ENCODE measurements at places on chromosomes 7 and 10.

- DNase-seq, result no peak
Observed at GRCh38 chr10:127452568-127452967, 96.5 kb upstream of the NPS start.

DNA sequence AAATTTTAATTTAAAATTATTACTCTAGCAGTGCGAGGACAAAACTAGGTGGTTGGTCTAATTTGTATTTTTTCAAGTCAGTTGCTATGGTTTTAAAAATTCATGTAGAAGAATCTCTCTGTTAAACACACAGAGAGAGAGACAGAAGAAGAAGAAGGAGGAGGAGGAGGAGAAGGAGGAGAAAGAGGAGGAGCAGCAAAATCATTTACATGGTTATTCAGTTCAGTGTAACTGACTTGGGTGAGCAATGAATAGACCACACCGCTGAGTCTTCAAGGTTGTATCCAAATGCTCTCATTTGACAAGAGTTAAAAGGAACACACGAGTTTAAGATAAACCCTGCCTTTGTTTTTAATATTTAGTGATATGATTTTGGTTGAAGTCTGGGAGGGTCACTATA lies 131.1 kb downstream of the PDE1C start:
- no peak for DNase-seq

GRCh38 chr10:123614888-123615287 lies 51.3 kb upstream of the GPR26 start:
- DNase-seq, result no peak

DNA sequence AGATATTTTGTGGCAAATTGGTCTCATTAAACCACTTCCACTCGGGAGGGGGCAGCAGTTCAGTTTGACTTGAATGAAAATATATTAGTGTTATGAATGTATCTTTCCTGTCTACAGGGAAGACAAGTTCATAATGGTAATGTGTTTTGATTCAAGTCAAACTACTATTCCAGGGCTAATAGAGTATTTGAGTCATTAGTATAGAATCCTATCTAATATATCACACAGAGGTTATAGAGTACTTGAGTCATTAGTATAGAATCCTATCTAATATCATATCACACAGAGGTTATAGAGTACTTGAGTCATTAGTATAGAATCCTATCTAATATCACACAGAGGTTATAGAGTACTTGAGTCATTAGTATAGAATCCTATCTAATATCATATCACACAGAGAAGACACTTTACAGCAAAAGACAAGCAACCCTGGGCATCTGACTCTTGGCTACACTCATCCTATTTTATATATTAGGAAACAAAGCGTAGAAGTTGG lies 199.7 kb upstream of the MAGI2 start:
- DNase-seq, result no peak

- DNase-seq, result no peak
Observed at GRCh38 chr10:77943121-77943901, 16.8 kb upstream of the DLG5 start.

DNA sequence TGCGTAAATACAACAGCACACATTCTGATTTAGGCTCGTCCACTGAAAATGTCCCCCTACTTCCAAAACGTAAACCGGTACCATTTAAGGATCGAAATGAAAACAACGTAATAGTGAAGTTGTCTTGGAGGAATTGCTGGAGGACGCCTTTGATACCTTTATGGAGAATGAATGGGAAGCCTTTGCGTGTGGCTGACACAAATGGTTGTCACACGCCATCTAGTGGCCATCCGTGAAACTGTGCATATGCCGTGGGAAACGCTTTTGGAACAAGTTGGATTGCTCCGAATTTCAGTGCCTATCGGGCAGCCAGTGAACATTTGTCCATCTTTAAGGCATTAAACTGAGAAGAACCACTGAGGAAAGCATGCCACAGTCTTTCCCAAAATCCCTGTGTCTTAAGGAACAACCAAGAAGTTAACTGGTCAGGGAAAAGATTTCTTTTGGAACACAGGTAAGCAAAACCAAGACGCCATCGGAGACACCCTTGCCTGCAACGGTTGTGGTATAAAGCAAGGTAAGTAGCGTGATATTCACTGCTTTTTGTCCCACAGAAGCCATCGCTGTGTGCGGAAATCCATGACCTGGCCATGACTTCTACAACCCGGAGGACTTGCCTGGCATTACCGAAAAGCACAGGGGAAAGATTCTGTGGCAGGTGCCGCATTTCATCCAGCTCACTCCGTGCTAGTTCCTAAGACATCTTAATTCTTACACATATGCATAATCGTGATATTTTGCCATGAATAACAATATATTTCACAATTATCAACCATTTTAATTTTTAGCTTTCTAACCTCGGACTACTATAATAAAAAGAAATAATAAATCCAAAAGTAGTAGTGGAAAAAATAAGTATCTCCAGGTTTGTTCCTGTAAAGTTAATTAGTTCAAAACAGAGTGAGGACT lies 100.6 kb downstream of the FAM204A start:
- peak; percentile 89 for DNase-seq

DNA sequence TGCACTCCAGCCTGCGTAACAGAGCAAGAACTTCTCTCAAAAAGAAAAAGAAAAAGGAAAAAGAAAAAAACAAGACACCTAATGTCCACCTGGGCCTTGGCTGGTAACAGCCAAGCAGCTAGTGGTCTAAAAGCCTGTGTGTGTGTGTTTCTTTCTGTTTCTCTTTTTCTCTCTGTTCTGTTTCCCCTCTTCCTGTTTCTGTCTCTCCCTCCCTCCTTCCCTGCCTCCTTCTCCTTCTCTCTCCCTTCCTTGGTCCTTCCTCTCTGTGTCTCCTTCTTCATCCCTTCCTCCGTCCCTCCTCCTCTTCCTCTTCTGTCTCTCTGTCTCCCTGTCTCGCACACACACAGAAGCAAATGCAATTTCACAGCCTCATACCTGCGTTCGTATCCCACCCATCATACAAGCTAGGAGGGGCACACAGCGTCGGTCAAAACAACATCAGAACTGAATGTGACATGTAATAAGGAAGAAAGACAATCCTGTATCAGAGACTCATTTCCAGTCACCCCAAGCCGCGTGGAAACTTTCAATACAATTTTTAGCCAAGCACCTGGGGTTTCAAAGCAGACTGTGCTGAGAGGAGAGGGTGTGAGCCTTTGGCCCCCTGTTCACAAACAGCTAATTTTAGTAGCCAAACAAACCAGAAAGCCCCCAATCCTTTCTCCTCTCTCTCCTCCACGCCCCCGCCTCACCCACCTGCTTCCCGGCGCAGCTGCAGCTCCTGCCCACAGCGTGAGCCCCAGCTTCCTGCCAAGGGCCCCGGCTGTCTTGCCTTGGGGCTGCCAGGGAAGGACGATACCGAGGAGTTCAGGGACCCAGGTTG lies 50.2 kb upstream of the GNA12 start:
- no peak for DNase-seq

DNA sequence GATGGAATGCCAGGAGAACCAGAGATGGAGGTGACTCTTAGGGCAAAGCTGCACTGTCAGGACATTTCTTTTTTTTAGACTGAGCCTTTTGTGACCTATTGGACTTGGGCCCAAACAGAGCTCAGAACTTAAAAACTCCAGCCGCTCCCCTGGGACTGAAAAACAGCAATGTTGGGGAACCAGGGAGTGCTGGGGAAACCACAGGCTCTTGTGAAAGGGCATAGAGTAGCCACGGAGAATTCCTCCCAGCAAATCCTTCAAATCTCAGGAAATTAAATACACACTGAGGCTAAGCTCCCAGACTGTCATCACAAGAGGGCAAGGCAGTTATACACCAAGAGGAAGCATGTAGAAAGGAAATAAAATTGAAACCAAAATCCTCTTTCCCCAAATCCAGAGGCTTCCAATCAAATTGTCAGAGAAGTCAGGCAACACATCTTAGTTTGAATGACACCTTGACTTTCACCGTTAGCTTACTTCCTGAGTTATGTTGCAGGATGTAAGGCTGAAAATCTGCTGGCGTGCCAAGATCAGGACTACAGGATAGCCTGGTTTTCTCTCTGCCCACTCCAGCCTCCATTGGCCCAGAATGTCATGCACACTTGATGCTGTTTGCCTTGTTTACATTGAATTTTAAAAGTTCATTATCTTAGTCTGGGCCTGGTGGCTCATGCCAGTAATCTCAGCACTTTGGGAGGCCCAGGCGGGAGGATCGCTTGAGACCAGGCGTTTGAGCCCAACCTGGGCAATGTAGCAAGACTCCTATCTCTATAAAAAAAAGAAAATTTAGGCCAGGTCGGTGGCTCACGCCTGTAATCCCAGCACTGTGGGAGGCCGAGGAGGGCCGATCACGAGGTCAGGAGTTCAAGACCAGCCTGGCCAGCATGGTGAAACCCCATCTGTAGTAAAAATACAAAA lies 2.6 kb upstream of the RFC2 start:
- DNase-seq, result peak; percentile 83

DNA sequence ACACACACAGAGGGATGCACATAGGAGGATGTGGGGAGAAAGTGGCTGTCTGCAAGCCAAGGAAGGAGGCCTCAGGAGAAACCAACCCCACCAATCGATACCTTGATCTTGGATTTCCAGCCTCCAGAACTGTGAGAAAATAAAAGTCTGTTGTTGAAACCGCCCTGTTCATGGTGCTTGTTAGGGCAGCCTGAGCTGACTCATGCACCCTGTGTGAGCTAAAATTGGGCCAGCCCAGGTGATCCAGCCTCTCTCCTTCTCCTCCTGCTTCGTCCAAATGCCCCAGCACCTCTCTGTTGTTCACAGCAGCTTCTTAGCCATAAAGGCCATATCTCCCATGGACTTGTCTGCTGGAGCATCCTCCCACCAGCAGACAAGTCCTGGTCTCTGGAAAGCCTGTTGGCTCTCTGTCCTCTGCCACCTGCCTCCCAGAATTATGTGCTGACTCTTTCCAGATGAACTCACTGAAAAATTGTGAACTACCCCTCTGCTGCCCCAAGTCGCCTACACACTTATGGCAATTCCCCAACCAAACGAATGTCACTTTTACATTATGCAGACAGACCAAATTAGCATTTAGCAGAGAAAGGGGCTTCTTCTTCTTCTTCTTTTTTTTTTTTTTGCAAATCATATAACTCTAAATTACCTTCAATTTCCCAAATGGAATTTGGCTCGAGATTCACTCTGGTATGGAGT lies 30.2 kb upstream of the CARD11 start:
- no peak for DNase-seq

DNA sequence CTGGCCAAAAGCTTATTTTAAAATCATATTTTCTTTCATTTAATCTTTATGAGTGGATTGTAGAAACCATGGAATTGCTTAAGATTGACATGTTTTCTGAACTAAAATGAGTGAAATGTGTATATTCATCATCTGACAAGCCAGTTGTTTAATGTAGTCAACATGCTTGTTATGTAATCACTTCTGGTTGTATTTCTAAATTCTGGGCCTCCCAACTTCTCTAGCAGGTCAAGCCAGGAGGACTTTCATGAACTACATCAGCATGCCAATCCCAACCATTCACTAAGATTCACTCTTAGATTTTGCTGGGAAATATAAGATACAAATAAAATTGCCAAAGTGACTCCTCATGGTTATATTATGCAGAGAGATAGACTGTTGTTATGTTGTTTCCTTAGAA lies 21.1 kb upstream of the MAP3K8 start:
- DNase-seq, result no peak

- no peak for DNase-seq
Observed at GRCh38 chr7:41787651-41788350, 84.9 kb upstream of the INHBA start.

GRCh38 chr10:113473851-113474250 lies 79.0 kb upstream of the HABP2 start:
- DNase-seq, result no peak

- no peak for DNase-seq
Observed at GRCh38 chr10:71726580-71727104, 7.1 kb upstream of the C10orf105 start.

GRCh38 chr10:115654961-115655360 lies 561.8 kb downstream of the ATRNL1 start:
- no peak for DNase-seq

GRCh38 chr7:148939128-148939755 lies 55.2 kb upstream of the EZH2 start:
- no peak for DNase-seq

DNA sequence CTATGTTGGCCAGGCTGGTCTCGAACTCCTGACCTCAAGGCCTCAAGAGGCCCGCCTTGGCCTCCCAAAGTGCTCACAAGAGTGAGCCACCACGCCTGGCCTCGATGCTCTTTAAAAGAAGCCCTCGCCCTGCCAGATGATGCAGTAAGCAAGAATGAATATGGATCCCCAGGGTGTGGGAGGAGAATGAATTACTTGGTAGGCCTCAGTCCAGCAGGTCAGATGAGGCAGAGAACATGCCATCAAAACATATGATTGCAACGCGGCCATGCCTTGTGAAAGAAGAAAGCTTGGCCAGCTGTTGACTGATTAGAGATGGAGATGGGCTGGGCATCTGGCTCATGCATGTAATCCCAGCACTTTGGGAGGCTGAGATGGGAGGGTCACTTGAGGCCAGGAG lies 68.7 kb downstream of the CAMK1D start:
- peak; percentile 81 for DNase-seq

DNA sequence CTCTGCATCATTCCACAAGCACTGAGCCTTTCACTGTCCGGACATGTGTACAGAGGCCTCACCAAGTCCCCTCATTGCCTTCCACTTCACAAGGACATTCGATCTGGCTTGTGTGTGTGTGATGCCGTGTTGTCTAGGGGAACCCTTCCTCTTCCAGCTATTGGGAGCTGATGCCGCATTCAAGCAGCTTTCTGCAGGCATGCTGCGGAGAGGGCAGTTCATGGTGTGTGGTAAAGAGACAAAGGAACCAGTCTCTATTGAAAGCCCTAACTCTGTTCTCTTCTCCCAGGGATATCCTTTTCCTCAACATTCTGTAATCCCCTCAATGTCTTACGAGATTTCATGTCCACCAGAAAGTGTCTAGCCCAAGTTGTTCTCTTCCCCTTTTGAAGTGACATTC lies 141.6 kb downstream of the ALOX5 start:
- no peak for DNase-seq

- DNase-seq, result no peak
Observed at GRCh38 chr7:51090411-51090810, 226.2 kb downstream of the COBL start.

DNA sequence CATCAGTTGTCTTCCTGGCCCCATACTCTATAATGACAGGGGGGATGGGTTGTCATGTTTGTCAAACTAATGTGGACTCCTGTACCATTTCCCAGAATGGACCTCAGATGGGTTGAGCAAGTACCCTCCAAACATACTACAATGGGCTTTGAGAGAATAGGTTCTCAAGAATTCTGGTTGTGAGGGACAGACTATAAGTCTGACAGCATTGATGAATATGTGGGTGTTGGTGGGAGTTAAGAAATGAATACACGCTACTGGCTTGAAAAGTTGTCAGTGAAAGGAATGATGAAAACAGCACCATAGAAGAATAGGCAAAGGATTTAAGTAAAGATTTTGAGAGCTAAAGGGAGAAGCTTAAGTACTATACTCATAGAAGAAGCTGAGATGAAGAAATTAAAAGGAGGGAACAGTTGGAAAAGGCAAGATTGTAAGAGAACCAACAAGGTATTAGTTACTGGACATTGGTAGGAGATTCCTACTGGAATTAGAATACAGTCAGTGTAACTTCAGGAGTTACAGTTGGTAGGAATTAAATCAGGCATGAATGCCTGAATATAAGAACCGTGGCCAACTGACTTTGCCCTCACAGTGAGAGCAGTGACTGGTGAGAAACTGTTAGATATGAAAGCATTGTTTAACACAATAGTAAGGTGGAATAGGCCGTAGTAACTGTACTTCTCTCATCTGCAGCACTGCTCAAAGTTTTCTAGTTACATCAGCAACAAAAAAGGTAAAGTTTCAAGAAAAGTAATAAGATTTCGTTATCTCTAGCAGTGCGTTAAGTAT lies 86.3 kb downstream of the LCOR start:
- DNase-seq, result no peak
